Activated CD8-positive, alpha-beta T cell treated with anti-CD3 and anti-CD28 coated beads, Interleukin-2, amount 10 ng/mL, durations not matched to agents 7 days and 5 days (primary cell): ENCODE measurements at places on chromosomes 3 and 15.

DNA sequence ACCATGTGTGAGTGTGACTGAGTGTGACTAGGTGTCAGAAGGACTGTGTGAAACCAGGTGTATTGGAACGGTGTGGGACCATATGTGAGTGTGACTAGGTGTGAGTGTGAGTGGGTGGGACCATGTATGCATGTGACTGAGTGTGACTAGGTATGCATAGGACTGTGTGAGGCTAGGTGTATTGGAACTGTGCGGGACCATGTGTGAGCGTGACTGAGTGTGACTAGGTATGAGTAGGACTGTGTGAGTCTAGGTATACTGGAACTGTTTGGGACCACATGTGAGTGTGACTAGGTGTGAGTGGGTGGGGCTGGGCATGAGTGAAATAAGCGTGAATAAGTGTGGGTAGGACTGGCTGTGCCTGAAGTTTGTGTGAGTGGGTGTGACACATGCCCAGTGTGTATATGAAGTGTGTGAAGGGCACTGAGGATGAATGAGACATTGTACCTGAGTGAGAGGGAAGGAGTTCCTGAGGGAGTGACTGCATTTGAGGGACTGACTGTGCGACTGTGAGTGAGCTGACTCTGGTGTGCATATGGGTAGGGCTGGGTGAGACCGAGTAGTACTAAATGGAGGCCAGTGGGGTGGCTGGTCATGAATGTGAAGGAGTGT is 247.0 kb upstream of the CCDC54 start:
- no peak for DNase-seq

GRCh38 chr15:95975212-95975611 is 355.3 kb upstream of the NR2F2 start:
- no peak for DNase-seq

GRCh38 chr3:81434161-81434560 is 327.3 kb downstream of the GBE1 start:
- DNase-seq = no peak

DNA sequence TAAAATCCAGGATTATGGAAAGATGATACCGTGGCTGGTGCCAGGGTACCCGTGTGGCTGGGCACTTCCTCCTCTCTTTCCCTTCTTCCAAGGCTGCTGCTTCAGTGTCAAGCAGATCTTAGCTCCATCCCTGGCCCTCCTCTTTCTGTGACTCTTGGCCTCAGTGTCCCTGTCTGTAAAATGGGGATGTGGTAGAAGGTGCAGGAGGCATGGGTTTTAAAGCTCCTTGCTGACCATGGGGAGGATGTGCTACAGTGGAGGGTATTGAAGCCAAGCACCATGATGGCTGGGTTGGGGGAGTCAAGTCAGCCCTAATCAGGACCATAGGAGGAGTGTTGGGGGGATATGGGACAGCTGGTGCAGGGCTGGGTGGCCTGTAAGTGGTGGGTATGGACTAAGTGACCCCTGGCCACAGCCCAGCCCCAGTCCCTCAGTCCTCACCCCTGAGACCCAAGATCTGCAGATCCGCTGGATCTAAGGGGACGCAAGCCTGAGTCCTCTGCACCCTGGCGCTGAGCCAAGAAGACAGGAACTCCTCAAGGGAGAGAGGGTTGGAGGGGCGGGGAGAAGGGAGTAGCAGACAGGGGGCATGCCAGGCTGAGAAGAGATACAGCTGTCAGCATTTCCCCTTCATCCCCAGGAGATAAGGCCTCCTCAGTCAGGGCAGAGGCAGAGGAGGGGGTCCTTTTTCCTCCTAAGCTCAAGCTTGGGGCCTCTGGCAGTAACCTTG is 12.0 kb downstream of the PTH1R start:
- no peak for DNase-seq

DNA sequence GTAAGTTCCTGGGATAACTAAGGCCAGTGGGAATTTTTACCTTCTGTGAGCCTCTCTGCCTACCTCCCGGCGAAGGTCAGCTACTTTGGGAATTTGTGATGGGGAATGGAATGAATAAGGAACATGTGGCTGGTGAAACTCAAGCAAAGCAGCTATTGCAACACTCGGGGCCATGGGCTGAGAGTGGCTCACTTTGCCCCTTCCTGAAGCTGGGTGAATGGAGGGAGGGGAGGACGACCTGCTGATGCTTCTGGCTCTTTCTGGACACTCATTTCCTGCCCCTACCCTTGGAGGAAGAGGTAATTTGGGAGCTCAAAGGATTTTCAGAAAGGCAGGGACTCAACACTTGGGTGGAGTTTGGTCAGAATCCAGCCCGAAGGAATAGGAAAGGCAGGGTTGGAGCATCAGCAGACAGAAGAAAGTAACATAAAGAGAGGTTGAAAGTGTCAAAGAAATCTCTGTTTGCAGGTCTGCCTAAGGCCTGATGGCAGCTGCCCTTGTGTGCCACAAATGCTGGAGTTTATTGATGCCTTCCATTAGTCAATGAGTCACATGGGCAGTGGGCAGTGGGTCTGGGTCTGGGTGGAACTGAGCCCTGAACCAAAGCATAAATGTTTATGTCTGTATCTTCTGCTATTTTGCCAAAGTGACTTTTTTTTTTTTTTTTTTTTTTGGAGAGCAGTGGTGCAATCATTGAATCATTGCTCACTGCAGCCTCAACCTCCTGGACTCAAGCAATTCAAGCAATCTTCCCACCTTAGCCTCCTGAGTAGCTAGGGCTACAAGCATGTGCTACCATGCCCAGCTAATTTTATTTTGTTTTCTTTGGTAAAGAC is 12.4 kb downstream of the LAMP3 start:
- no peak for DNase-seq

DNA sequence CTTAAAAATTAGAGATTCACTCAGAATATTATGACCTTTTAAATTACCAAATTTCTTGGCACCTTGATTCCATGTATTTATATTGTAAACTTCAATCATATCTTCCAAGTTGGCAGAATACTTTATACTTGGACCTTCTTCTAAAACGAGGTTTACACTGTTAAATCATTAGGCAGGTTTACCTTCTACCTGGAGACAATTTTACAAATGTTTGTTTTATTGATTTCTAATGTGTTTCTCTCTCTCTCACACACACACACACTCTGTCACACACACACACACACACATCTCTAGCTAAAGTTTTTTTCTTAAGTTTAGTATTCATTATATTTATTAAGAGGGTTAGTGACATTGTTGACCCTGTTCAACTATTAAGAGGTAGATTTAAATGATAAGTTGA is 1155.6 kb downstream of the NSUN3 start:
- DNase-seq = no peak

DNA sequence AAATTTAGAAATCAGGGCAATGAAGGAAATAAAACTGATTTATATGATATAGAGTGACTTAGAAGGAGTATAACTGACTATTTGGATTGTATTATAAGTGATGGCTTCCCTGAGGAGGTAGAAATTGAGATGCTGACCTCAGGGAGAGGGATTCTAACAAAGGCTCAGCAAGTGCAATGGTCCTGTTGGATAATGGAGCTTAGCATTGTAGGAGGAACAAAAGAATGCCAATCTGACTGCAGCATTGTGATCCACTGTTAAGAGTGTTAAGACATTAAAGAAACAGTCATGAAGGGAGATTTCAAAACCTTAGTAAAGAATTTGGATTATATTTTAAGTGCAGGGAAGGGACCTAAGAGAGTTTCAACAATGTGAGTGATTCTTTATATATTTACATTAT is 158.4 kb upstream of the NAALADL2 start:
- DNase-seq = no peak

DNA sequence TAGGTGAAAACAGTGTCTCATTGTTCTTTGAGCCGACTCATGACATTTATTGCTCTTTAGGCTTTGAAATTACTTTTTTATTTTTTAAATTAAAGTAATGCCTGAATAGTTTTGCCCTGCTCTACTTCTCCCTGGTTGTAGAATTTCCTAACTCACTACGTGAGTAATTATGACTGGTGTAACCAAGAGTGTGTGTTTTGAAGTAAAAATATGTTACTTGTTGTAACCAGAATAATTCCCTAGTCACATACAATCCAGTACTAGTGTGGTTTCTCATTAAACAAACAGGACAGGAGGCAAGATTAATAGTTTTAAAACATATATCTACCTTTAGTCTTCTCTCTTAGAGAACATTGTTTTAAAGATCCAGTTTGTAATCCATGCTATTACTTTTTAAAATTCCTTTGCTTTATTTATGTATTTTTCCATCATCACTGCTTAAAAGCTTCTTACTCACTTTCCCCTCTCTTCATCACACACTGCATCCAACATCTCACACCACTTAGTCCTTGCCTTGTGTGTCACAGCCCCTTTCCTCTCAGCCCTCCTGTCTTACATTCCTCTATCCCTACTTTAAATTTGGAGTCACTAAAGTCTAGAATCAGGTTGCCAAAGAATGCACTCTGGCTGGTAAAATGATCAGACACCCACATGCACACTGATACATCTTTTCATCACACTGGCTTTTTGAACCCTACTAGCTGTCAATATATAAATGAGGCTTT is 219.7 kb downstream of the WNT5A start:
- no peak for DNase-seq

DNA sequence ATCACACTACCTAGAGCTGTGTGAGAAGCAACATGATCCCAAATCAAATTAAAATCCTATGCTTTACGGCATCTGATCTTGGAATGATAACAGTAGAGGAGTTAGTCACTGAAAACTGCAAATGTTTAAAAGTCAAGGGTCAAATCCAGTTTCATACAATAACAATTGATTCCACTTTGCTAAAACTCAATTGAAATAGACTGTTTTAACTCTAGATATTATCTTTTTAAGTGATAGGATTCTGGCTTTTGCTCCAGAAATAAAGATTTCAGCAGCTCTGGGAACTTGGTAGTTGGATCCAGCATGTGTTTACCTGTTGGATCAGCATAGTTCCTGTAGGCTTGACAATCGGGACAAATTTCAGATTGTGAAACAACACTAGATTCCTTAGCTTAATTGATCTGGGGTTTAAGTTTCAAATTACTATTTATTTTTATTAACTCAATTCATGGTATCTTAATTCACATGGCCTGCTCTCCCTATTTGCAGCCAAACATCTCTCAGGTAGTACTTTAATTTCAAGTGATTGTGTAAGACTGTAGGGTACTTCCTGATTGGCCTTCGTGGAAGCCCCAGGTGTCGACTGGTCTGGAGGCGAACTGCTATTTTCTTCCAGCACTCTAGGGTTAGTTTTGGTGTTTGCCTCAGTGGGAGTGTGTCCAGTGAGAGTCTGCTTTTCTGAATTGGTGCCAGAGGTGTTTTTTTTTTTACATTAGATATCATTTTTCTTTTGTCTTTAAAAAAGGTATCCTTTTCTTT is 16.6 kb downstream of the NFKBIZ start:
- no peak for DNase-seq

DNA sequence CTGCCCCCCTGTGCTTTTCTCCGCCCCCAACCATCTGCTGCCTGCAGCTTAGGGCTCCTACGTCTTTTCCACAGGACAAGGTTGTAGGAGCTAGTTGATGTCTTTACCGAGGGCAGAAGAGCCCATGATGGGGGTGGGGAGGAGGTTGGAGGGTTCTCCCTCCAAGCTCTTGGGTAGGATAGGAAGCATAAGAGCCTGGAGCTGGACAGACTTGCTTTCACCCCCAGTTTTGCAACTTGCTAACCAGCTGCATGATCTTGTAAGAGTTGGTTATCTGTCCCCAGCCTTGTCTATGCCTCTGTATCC is 856 bp downstream of the ABCF3 start:
- DNase-seq = no peak

GRCh38 chr15:84684092-84684491 is 26.1 kb upstream of the NMB start:
- no peak for DNase-seq

- no peak for DNase-seq
These were observed 443.3 kb upstream of the ATP11B start for GRCh38 chr3:182349951-182350517.

DNA sequence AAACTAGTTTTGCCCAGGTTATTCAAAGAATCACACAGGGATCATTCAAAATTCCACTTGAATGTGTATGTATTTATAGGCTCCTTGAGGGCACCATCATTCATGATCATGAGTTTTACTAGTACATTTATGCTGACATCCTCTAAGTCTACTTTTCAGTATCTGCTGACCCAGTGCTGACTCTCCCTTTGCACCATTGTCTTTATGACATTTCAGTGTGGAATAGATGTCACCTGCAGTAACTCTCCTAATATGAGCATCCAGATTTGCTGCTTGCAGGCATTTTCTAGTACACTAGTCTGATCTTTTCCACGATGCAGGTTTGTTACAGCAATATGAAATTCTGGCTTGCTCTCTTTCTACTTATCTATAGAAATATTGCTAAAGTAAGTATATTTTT is 1603.5 kb downstream of the SI start:
- no peak for DNase-seq
